ENCODE measurements at places on chromosomes 2 and 18. TPM values are rescaled to one million over a fixed set of nuclear protein-coding genes. Genes with fewer than 3 reads are reported as not detected.

DNA sequence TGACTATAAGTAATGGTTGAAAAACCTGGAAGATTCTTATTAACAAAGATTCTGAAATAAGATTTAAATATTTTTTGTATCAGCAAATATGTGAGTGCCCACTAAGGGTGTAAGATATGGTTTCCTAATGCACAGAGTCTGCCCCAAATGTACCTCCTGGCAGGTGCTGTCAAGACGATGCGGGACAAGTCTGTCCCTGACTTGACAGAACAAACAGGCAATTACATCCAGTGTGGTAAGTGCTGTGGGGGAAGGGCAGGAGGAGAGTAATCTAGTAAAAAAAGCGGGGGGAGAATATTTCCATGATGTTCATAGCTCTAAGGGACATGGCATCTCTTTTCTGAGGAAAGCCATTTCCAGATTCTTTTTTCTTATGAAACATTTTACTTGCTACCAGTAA lies 127.5 kb downstream of the COL4A4 start:
- DNase-seq, result no peak

GRCh38 chr2:27323596-27324285 lies 844 bp upstream of the MPV17 start:
- no peak for DNase-seq

- DNase-seq, result no peak
Observed at GRCh38 chr2:36484454-36484853, 113.5 kb downstream of the FEZ2 start.

DNA sequence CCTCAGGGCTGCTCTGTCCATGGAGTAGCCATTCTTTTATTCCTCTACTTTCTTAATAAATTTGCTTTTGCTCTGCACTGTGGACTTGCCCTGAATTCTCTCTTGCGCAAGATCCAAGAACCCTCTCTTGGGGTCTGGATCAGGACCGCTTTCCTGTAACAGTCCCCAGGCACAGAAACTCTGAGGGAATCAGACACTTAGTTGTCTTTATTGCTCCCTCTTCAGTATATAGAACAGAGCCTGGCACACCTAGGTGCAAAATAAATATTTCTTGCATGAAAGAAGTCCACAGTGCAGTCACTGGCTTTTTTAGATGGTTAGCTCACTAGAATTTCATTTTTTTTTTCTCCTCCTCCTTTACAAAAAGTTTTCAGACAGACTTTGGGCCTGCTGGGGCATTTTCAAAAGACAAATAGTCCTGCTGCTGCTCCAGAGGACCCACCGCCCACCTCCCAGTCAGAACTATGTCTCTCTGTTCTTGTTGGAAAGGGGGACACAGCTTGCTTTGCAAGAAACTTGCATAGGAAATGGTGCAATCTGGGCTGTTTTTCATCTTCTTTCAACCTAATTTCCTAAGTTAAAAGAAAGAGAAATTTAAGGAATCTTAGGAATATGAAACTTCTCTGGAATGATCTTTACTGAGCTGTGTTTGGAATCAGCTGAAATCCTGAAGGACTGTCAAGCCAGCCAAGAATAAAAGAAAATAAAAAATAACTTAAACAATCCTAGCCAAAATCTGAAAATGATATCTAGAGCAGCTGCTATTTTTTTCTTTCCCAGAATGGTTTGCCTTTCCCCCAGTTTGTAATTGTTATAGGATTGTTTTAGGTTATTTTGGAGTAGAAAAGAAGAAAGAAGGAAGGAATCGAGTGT lies 31.7 kb upstream of the MAP4K3 start:
- no peak for DNase-seq

DNA sequence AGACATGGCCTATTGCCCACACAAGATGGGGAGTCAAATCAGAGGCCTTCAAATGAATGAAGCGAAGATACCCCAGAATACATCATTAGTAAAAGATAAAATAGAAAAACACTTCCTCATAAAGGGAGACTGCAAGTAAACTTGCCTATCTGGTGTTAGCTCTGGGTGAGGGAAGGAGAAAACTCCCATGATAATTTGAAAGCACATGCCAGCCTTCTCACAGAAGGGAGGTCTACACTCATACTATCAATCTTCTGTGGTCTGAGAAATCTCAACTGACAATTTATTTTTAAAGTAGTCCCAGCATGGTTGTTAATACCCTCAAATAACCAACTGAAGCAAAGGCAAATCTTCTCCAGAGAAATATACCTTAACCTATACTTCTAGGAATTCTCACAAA lies 75.4 kb downstream of the EXOC6B start:
- no peak for DNase-seq

Gene ELOA2
- not detected for total RNA-seq

DNA sequence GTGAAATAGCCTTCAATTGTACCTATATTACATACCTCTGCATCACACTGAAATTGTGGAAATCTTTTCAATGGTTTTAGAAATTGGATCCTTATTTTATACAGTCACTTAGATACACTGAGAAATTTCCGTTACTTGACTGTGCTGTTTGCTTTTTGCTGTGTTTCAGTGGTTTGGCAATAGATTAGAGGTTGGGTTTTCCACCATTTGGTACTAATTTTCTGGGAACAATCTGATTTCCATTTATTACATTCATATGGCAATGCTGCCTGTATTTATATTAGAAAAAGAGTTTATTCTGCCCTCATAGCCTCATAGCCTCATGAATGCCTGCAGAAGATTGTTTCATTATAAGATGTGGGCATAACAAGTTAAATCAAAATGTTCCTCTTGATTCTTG lies 285.0 kb downstream of the GULP1 start:
- DNase-seq, result no peak

Gene FAM124B
- not detected for total RNA-seq

DNA sequence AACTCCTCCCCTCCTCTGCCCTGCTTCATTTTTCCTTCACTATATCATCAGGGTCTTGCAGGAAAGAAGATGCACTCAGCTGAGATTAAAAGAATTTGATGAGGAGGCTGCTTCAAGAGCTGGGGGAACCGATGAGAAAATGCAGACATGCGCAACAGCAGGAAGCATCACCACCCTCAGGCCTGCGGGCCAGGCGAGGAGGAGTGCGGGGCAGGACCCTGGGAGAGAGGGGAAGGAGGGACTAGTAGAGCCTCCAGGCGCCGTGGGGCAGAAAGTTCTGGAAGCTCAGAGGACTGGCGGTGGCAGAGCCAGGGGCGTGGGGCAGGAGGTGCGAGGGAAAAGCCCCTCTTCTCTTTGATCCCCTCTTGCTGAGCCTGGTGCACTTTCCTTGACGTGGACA lies 108.2 kb downstream of the CD226 start:
- no peak for DNase-seq

Gene NUP35
- total RNA-seq, result 15.0 TPM

GRCh38 chr18:63979409-63979920 lies 9.6 kb downstream of the SERPINB8 start:
- DNase-seq, result peak; percentile 24

DNA sequence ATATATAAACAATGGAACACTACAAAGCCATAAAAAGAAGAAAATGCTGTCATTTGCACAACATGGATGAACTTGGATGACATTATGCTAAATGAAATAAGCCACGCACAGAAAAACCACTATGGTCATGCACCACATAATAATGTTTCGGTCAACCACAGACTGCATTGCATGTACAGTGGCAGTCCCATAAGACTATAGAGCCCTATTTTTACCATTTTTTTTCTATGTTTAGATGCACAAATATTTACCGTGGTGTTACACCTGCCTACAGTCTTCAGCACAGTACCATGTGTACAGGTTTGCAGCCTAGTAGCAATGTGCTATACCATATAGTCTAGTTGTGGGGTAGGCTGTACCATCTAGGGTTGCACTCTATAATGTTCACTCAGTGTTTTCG lies 476.1 kb downstream of the DLGAP1 start:
- no peak for DNase-seq

Gene TXNDC2
- not detected for total RNA-seq

DNA sequence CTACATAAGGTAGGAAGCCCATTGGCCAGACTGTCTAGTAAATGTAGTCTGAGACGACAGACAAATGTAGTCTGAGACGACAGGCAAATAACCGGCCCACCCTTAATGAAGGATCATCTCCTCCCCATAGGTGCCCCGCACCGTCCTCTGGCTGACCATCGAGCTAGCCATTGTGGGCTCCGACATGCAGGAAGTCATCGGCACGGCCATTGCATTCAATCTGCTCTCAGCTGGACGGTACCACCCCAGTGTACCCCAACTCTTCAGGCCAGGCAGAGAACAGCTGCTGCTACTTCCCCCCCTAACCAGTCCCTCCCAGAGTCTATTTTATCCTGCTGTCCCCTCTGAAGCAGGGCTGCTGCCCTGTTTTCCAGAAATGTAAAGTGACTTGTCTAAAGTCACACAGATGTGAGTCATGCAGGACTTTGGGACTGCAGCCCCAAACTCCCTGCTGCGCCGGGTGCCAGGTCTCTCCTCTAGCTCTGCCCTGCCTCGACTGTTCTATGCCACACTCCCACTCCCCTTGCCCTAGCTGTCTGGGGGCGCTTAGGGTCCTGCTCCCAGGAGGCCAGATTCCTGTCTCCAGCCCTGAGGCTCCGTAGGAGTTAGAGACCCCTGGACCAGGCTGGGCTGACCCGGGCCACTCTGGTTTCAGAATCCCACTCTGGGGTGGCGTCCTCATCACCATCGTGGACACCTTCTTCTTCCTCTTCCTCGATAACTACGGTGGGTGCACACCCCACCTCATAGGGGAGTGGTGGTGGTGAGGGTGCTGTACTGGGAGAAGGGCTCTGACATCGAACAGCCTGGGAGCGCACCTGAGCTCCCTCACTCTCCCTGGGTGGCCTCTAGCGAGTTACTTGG lies 4.7 kb downstream of the SLC11A1 start:
- DNase-seq, result no peak

Gene KLHL14
- total RNA-seq, result not detected

DNA sequence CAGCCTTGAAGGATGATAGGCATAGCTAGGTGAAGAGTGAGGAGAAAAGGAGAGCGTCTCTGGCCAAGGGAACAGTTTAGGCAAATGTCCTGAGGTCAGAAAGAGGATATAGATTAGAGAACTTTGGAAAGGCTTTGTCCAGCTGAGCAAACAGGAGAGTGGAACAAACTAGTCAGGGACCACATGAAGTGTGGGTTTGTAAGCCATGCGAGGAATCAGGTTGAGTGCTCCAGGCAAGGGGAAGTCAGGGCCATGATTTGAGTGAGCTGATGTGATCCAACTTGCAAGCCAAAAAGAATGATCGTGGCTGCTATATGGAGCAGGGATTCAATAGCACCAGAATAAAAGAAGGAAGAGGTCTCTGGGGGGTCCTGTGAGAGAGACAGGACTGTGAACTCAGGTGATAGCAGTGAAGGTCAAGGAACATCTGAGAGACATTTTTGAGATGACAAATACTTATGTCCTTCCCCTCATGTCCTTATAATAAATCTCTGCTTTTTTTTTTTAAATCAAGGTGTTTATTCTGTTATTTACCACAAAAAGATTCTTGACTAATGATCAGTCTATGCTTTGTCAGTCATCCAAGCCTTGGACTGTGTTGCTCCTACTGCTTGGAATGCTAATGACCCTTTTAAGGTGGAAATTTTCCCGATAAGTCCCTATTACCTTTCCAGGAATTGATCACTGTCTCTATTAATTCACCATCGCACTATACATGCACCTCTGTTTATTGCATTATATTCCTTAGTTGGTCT lies 472.6 kb downstream of the TXNL1 start:
- no peak for DNase-seq

Gene DYTN
- total RNA-seq, result not detected

GRCh38 chr2:45072862-45073237 lies 63.6 kb upstream of the SIX2 start:
- DNase-seq, result no peak

- no peak for DNase-seq
Observed at GRCh38 chr18:78565240-78565639, 414.4 kb upstream of the SALL3 start.

DNA sequence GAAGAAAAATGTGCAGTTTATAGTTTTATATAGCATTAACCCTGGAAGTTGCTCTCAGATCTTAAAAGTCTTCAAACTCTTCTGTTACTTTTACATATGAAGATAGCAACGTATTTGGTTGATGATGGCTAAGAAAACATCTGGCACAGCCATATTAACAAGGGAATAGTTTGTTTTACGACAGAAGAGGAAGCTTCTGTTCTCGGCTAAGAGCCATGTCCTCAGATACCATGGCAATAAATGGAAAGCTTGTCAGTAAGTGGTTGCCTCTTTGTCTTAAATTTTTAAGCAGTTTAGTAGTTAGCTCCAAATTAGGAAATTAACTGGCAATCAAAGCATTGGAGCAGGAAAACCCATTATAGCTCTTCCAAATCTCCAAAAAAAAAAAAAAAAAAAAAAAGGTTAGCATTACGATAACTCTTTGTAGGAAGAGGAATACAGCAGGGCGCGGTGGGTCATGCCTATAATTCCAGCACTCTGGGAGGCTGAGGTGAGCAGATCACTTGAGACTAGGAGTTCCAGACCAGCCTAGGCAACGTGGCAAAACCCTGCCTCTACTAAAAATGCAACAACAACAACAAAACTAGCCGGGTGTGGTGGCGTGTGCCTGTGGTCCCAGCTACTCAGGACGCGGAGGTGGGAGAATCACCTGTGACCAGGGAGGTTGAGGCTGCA lies 4.5 kb upstream of the STON1 start:
- no peak for DNase-seq

DNA sequence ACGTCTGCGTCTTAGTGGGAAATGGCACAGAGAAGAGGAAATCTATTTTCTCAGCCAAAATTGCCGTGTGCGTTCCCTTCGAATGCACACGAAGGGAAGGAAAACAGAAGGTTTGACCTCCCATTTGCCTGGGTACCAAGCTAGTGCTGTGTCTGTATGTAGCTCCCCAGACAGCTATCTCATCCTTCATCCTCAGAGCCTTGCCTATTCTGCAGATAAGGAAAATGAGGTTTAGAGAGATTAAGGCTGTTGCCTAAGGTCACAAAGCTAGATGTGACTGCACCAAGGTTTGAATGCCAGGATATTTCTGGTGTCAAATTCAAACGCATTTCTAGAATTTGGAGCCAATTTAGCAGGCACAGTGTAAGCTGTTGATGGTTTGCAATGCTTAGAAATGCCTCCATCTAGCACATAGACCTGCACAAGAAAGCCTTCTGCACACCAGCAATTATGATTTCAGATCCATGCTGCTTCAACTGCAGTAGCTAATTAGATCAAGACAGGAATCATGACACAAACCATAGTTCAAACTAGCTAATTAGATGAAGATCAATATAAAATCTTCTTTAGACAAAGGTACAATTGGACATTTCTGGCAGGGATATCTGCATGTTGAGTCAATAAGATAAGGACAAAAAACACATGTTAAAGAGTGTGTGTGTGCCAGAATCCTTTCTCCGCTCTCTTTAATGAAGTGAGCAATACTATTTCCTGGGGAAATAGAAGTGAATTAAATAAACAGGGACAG lies 115.1 kb downstream of the CMPK2 start:
- no peak for DNase-seq

Gene WIPF1
- 1.0 TPM for total RNA-seq

Gene XIRP2
- total RNA-seq, result 0.07 TPM

- DNase-seq, result peak; percentile 4
Observed at GRCh38 chr2:61469424-61470121, 1.3 kb downstream of the USP34 start.

GRCh38 chr2:205772983-205773382 lies 90.7 kb downstream of the NRP2 start:
- DNase-seq, result no peak
